ENCODE measurements at places on chromosomes 12 and 14.

DNA sequence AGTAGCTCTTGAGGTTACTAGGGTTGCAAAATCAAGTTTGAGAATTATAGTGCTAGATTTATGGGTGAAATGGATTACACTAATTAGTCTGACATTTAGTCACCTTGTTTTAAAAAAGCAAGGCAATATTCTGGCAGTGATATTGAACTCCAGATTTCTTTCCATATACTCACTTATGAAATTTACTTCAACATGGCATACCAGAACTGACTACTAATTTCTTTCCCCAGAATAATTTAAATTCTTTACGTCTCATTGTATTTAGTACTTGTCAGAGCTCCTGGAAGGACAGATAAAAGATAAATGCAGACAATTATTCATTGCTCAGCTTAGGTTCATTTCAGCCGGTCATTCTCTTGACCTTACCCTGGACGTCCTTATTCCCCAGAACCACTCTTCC, 24.3 kb downstream of the EMP1 start:
- no peaks in the 10 kb centered on the region for H3K27me3 ChIP-seq
- DNase-seq, result no peak
- H3K4me1 ChIP-seq, result no peaks in the 10 kb centered on the region

DNA sequence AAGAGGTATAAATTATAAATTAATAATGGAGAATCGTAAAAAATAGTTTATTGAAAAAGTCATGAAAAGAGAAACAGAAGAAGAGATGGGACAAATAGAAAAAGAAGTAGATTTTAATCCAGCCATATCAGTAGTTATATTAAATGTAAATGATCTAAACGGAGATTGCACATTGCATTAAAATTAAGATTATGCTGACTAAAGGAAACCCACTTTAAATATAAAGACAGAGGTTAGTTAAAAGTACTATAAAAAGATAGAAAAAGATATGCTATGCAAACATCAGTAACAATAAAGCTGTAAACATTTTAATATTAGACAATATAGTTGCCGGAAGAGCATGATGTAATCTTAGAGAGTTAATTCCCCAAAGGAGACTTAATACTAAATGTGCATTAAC, 5.4 kb upstream of the MBIP start:
- H3K4me1 ChIP-seq, result no peaks in the 10 kb centered on the region
- H3K36me3 ChIP-seq, result no peaks in the 10 kb centered on the region
- no peaks in the 10 kb centered on the region for H3K27me3 ChIP-seq
- no peak for DNase-seq
- H3K27ac ChIP-seq, result no peak overlapping the region

DNA sequence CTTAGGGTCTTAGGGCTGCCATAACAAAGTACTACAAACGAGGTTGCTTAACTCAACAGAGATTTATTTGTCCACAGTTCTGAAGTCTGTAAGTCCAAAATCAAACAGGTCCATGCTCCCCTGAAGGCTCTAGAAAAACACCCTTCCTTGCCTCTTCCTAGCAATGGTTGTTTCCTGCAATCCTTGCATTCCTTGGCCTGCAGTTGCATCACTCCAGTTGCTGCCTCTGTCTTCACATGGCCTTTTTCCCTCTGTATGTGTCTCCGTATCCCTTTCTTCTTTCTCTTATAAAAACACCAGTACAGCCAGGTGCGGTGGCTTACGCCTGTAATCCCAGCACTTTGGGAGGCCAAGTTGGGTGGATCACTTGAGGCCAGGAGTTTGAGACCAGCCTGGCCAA, 17.4 kb downstream of the KCNMB4 start:
- H3K4me1 ChIP-seq, result no peaks in the 10 kb centered on the region
- H3K4me3 ChIP-seq, result no peak overlapping the region
- H3K36me3 ChIP-seq, result no peaks in the 10 kb centered on the region
- H3K27me3 ChIP-seq, result no peaks in the 10 kb centered on the region

- no peak for DNase-seq
- H3K27me3 ChIP-seq, result no peaks in the 10 kb centered on the region
- no peak overlapping the region for H3K27ac ChIP-seq
- H3K4me3 ChIP-seq, result no peak overlapping the region
- no peaks in the 10 kb centered on the region for H3K4me1 ChIP-seq
- no peaks in the 10 kb centered on the region for H3K36me3 ChIP-seq
Measured at GRCh38 chr12:33678221-33678964, 238.8 kb upstream of the SYT10 start.

DNA sequence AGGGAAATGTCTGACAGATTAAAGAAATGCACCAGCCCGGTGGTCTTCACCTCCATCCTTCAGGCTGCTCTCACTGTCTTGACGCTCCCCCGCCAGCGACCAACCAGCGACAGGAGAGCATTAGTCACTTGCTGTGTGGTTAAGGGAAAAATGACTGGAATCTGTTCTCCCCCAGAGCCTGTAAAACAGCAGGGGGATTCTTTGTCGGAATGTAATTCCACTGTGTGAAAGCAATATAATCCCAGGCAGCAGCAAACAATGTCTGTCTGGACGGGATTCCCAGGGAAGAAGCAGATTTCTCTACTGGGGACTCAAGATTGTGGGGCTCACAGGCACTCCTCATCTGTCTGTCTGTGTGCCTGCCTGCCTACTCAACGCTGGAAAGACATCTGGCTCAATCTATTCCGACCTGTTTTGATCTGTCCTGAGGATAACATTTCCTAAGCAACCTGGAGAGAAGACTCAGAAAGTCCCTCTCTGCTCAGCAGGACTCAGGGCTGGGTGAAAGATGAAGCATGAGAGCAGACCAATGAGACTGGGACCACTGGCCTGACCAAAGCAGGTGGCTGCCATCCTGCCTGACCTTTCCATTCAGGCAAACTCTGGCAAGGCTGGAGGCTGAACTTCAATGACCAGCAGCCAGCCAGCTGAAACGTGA, 54.6 kb downstream of the NUAK1 start:
- no peak overlapping the region for H3K4me3 ChIP-seq
- H3K4me1 ChIP-seq, result no peaks in the 10 kb centered on the region
- no peaks in the 10 kb centered on the region for H3K36me3 ChIP-seq
- no peak overlapping the region for H3K27ac ChIP-seq
- H3K27me3 ChIP-seq, result no peaks in the 10 kb centered on the region

DNA sequence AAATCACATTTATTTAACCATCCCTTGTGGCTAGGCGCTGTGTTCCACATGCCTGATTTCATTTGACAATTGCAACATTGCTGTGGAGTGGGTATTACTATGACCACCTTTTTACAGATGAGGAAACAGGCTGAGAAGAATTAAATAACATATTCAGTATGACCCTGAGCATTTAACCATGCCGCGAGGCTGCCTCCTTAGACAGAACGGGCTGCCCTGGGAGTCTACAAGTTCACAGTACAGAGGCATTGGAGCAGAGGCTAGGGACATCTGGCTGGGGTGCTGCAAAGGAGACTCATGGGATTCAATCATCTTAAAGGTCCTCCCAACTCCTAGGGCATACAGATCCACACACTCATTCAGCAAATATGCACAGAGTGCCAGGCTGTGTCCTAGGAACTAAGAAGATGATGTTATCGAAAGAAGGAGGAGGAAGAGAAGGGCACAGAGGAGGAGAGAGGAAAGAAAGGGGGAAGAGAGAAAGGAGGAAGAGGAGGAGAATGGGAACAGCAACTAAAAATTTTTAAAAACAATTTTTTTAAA, 164.7 kb upstream of the CCND2 start:
- no peak overlapping the region for H3K27ac ChIP-seq
- peaks cover under 1% of the 10 kb centered on the region for H3K27me3 ChIP-seq
- no peak overlapping the region for H3K4me3 ChIP-seq
- peaks cover 4% of the 10 kb centered on the region for H3K4me1 ChIP-seq
- H3K36me3 ChIP-seq, result no peaks in the 10 kb centered on the region

GRCh38 chr14:93655078-93655750, 133.1 kb downstream of the PRIMA1 start:
- H3K4me3 ChIP-seq, result no peak overlapping the region
- no peaks in the 10 kb centered on the region for H3K4me1 ChIP-seq
- DNase-seq, result no peak

DNA sequence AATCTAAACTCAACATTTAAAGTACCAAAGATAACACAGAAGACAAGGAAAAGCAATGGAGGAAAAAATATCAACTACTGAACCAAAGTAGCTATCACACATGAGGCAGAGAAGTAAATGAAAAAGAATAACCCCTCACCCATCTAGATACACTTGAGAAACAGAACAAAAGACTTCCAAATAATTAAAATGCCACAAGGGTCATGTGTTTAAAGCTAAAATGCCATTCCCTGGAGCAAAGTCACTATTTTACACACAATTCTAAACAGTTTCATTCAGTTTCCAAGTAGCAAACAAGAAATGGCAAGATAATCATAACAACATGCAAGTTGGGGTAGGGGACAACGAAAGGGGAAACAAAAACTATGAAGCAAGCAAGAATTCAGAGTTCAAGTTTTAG, 12.0 kb downstream of the OSBPL8 start:
- no peak for DNase-seq
- H3K36me3 ChIP-seq, result no peaks in the 10 kb centered on the region
- H3K4me3 ChIP-seq, result no peak overlapping the region
